Natural killer cell treated with Interleukin-12 subunit alpha and Interleukin-12 subunit beta and Interleukin-15 and Interleukin-18, amount 100 ng/mL, for 72 hours (primary cell): ENCODE measurements at places on chromosomes 13 and 19. TPM values are rescaled to one million over a fixed set of nuclear protein-coding genes. Genes with fewer than 3 reads are reported as not detected.

DNA sequence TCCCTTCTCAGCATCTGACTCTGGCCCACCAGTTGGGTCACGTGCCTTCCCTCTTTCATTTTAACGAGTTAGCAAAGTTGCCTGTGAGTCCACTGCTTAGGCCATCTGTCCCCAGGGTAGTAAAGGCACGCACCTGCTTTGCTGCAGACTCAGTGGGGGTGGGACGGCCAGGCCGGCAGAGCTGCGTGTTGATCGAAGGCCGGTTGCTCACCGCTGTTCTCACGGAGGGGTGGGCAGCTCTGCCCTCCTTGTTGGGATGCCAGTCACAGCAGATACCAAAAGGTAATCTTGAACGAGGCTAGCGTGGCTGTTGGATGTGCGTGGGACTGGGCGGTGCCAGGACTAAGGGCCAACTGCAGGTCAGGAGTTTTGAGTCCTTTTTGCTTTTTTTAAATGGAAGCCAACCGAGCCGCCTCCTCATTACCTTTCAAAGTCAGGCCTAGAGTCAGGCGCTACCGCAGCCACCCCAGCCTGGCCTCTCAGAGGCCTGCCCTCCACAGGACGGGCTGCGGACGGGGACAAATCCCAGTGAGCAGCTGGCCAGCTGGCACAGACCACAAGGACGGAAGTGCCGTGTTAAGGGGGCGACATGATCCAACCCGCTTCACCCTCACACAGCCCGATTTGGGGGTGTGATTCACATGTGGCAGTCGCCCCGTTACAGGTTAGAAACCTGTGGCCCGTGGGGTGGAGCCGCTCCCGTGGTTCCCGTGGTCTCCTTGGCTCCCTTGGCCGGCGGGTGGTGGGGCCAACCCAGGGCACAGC lies 20.6 kb downstream of the ADPRHL1 start:
- DNase-seq: peak; percentile 56

DNA sequence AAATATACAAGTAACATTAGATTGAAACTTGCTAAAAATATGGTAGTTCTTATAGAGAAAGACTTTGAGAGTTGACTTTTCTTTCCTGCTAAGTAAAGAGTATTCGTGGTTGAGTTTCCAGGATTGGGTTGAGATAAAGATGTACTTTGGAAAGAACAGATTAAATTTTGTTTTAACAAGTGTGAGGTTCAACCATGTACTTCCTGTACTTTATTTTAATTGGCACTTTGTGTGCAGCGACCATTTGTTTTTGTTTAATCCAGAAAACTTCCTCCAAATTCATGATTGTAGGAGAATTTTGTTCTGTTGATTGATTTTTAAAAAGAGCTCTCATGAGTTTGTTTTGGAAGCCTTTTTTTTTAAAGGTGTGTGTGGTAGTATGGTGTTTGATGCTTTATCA lies 46.9 kb downstream of the PAN3 start:
- DNase-seq: no peak

DNA sequence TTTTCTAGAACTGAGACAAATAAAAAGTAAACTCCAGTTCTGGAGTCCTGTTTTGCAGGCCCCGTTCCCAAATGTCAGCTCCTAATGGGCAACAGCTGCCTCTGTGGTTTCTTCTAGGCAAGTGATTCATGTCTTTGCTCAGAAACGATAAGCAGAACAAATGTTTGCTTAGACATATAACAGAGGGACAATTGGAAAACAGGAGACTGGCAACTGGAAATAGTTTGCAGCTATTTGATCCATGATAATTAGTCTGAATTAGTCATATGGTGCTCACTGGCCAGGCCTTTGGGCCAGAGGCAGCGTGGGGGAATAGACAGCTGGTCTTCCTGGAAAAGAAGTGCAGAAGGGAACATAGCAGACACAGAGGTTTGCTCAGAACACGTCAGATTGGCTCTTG lies 29.2 kb upstream of the TSHZ3 start:
- no peak for DNase-seq

DNA sequence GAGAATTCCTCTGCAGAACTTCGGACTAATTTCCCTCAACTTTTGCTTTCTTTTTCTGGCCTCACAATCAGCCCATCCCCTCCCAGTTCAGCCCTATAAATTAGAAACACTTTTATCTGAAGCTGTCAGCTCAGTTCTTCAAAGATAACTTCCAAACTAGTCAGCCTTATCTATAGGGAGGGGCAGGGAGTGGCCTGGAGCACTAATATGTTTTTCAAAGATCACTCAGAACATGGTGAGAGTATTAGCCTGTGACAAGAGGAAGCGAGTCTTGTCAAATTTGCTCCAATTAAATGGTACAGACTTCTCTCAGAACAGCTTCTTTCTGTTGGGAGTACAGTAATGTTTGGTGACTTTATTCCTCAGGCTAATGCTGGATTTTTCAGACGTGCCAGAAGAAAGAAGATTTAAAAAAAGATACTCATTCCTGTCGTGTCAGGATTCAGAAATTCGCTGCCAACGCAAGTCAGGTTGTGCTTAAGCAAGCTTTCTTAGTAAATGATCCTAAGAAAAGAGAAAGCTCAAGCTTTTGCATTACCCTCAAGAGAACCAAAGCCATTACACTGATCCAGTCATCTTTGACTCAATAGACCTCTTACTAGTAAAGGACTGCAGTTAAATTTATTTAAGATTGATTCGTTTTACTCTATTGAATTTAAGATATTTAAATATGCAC lies 1033.6 kb downstream of the SLITRK5 start:
- DNase-seq: no peak

Gene CHAF1A
- 54.6 TPM for total RNA-seq

Gene RPS28
- total RNA-seq: 1,268 TPM

Gene CPB2
- not detected for total RNA-seq
